Left renal cortex interstitium (tissue), 4 donors: ENCODE measurements at places on chromosomes 16 and 17.

- no peak for DNase-seq
Observed at GRCh38 chr17:55344514-55344997, 77.1 kb downstream of the MMD start.

DNA sequence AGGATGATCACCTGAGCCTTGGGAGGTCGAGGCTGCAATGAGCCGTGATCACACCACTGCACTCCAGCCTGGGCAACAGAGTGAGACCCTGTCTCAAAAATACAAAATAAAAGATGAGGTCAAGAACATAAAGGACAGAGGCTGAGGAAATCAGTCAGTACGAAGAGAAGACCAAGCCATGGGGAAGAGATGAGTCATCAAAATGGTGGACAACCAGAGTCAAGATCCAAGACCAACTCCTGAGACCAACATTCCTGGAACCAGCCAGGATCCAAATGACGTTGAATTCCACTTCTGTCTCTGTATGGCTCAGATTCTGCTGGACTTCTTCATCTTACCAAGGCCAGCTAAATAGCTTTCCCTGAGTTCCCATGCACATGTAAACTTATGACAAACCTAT, 44.8 kb upstream of the NOG start:
- DNase-seq, result no peak

GRCh38 chr16:47750371-47750770, 289.2 kb downstream of the PHKB start:
- no peak for DNase-seq

- no peak for DNase-seq
Observed at GRCh38 chr17:79842136-79842655, 3.0 kb upstream of the CBX4 start.

DNA sequence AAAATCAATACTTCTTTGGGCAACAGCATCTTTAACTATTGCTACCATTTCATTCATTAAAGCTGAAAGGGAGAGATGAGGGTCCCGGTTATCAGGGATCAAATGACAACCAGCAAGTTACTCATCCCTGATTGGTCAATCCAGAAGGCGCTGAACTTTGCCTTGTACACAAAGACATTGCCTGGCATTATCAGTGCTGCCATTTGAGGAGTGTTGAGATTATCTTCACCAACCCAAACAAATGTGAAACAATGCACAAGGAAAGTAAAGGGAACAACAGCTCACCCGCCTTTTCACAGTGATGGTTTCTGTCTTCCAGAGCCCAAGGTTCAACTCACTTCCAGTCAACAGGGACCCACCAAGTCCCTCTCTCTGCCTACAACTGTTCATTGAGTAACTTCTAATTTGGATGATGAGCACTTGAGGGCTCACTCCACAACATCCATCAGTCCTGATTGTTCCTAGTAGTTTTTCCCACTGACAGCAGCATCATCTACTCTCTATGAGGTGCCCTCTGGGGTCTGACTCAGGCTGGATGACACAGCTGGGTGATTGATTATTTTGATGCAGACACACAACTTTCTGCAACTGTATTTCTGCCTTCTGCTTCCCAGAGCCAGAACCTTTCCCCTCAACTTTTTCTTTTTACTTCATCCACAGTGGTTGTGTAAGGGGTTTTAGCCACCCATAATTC, 32.0 kb downstream of the LYRM9 start:
- no peak for DNase-seq

- DNase-seq, result no peak
Observed at GRCh38 chr17:66527335-66527734, 224.9 kb downstream of the PRKCA start.
